Dermis blood vessel endothelial cell (primary cell): ENCODE measurements at places on chromosomes 3 and 15. TPM values are rescaled to one million over a fixed set of nuclear protein-coding genes. Genes with fewer than 3 reads are reported as not detected.

The LRRC31 gene
- total RNA-seq: not detected in 2 replicates

The RASL12 gene
- not detected in 2 replicates for total RNA-seq

The C2CD4A gene
- 1.5 and 2.7 TPM in 2 replicates for total RNA-seq

The SI gene
- total RNA-seq: not detected in 2 replicates

The SLCO2A1 gene
- 4.9 and 10.7 TPM in 2 replicates for total RNA-seq

The OXTR gene
- total RNA-seq: 4.6 and 5.3 TPM in 2 replicates
